Lung (tissue), 17 donors: ENCODE measurements at places on chromosomes 6 and 20. TPM values are rescaled to one million over a fixed set of nuclear protein-coding genes. Genes with fewer than 3 reads are reported as not detected.

- H3K36me3 ChIP-seq, result no peaks in the 10 kb centered on the region
- no peaks in the 10 kb centered on the region for H3K27me3 ChIP-seq
- H3K27ac ChIP-seq, result no peak overlapping the region
These were observed 75.7 kb downstream of the MRPL14 start for GRCh38 chr6:44051515-44051914.

- H3K4me1 ChIP-seq, result peaks cover 21% of the 10 kb centered on the region
- H3K27ac ChIP-seq, result no peak overlapping the region
- peaks cover 12% of the 10 kb centered on the region for H3K36me3 ChIP-seq
- DNase-seq, result no peak
- H3K4me3 ChIP-seq, result no peak overlapping the region
These were observed 10.1 kb downstream of the EZR start for GRCh38 chr6:158808941-158809678.

The KIF25 gene
- total RNA-seq, result 0.46 TPM

The CGA gene
- total RNA-seq, result not detected
